ENCODE measurements at places on chromosomes 5 and 9. TPM values are rescaled to one million over a fixed set of nuclear protein-coding genes. Genes with fewer than 3 reads are reported as not detected.

The FAM153A gene
- 10.4 TPM for total RNA-seq

The SLU7 gene
- 46.9 TPM for total RNA-seq

The ANGPTL2 gene
- total RNA-seq: not detected

The GDNF gene
- not detected for total RNA-seq

The GCNT4 gene
- 2.1 TPM for total RNA-seq

The SOX30 gene
- 0.10 TPM for total RNA-seq

Measured in activated CD8-positive, alpha-beta T cell treated with anti-CD3 and anti-CD28 coated beads, Interleukin-2, amount 10 ng/mL, durations not matched to agents 7 days and 5 days (primary cell).